ENCODE measurements at places on chromosomes 6 and 20.

DNA sequence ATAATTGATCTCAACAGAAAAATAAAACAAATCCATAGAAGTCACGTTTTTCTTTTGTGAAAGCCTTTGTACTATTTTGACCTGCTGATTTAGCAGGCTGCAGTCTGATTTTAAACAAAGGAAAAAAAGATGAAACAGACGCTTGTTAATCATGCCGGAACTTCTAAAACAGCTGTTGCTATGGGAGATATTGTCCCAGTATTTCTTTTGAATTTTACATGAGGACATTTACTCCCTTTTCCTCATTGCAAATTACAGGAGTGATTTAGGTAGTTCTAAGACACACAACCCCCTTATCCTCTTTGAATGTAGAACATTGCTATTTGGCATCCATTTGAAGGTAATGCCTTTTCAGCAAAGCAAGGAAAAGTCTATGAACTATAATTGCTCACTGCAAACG is 416.1 kb downstream of the BCKDHB start:
- DNase-seq: no peak

- DNase-seq: no peak
These were observed 103.4 kb downstream of the HIVEP1 start for GRCh38 chr6:12115492-12115891.

DNA sequence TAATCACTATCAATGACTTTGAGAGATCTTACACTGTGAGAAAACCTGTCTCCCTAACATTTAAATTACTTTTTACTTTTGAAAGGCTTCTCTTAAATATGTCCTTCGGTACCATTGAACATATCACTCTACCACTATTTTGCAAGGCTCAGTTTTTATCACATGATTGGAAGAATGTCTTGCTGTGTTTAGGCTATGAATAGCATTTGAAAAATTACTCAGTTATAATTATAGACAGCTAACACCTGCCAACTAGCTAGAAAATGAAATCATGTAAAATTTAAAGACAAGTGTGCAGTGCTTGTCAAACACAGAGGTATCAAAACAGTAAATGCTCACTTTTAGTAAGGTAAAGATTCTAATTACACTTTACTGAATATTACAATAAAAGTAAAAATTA is 11.0 kb downstream of the SESN1 start:
- no peak for DNase-seq

- no peak for DNase-seq
These were observed 140.3 kb downstream of the MBOAT1 start for GRCh38 chr6:20071998-20072397.

DNA sequence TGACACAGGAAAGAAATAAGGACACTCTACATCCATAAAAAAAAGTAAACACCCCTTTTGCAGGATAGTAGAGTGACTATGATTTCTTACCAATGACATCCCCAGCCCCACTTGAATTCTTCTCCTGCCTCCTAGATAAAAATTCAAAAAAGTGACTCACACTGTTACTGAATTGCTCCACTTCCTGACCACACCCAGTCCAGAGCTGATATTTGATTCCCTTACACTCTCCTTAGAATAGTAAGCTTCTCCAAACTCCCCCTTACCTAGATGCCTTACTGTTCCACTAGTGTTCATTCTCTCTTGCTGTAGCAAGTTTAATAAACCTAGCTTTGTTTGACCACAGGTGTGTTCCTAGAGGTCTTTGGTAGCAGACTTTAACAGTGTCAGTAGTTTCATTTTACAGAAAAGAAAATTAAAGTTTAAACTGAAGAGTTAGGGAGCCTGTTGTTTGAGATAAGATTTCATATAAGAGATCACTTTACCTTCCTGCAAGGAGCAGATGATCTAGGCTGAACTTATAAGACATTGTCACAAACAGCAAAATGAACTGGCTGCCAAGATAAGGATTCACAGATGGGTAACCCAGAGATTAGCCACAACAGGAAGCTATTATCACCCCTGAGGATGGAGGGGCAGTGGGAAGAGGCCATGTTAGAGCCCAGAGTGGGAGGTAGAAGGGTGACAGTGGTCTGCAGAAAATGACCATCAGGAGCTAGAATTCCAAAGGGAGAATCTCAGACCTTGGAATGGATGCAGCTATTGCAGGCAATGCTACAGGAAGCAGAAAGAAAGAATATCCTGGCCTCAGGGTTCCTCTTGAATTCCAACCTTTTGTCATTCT is 28.4 kb upstream of the BTN3A2 start:
- peak; percentile 68 for DNase-seq

DNA sequence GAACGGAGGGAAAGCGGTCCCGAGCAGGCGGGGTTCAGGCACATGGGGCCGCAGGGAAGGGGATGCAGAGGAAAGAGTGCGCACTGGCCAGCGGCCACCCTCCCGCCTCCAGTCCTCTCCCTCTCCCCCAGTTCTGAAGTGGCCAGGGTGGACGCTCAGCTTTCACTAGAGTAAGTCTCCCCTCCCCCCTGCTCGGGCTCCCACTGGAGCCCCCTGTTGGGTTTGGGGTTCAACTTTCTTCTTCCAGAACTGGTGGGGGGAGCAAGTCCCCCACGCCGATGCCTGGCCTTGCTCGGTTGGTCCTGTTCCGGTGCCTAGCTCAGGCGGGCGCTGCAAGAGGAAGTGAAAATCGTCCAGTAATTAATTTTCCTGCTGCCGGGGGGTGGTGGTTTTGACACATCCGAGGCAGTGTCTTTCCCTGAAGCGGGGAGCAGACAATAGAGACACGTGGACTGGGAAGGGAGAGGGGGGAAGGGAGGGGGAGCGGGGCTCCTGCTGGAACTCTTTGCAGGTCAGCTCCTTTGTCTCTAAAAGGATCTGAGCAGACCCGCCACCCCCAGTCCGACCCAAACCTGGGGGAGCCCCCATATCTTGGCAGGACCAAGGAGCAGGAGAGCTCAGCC is 824 bp upstream of the SCRT2 start:
- DNase-seq: no peak

DNA sequence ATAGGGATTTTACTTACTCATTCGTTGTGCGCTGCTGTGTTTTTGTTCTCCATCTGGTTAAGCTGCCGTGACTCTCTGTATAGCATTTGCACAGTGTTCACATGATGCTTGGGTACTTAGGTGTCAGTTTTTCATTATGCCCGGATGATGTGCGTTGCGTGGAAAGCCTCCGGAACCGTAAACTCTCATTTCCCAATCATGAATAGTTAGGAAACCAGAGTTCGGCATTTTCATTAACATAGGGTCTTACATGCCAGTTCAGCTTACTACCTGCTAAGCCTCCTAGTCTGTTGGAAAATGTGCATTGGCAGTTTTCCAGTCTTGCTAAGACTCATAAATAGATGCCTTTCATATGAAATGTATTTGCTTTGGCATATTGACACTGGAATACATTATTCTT is 483.4 kb upstream of the FLRT3 start:
- DNase-seq: no peak

GRCh38 chr6:166006900-166007301 is 160.8 kb downstream of the TBXT start:
- no peak for DNase-seq

DNA sequence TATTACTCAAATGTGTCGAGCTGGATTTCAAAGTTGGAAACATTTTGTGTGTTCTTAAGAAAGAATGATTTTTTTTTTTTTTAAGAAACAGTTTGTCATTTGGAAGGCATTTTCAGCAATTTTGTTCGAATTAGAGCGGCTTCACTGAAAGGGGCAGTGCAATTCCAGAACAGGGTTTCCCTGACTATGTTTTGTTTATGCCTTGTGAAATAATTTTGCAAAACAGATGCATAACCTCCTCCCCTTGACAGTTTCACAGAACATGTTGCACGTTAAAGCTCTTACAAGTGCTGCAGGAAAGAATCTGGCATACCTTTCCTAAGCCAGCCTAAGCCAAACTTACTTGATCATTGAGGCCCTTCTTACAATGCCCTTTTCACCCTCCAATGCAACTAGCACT is 216.0 kb upstream of the SSTR4 start:
- no peak for DNase-seq

- DNase-seq: no peak
These were observed 12.4 kb upstream of the MYLK2 start for GRCh38 chr20:31806564-31807355.

GRCh38 chr6:85917522-85917921 is 274.8 kb upstream of the SYNCRIP start:
- DNase-seq: no peak

DNA sequence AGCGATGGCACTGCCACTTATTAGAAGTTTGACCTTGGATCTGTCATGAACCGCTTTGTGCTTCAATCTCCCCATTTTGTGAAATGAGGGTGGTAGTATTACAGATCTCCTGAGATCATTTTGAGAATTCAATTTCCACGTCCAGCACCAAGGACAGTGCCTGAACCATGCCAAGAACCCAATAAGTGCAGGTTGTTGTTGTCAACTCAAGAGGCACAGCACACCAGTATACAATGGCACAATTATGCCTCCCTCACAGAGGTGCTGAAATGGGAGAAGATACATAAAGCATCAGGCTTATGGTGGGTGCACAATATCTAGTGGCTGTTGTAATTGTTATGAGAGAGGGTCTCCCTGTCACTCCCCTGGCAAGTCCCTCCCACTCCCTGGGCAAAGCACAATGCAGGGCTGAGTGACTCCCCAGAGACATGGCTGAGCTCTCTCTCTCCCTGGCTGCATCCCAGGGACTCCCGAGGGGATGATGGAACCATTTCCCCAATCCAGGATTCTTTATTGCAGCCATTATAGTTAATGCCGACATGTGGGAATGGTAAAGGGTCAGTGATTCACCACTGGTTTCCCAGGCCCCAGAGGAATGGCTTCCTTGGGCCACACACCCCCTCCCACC is 78.7 kb downstream of the CDH22 start:
- no peak for DNase-seq

DNA sequence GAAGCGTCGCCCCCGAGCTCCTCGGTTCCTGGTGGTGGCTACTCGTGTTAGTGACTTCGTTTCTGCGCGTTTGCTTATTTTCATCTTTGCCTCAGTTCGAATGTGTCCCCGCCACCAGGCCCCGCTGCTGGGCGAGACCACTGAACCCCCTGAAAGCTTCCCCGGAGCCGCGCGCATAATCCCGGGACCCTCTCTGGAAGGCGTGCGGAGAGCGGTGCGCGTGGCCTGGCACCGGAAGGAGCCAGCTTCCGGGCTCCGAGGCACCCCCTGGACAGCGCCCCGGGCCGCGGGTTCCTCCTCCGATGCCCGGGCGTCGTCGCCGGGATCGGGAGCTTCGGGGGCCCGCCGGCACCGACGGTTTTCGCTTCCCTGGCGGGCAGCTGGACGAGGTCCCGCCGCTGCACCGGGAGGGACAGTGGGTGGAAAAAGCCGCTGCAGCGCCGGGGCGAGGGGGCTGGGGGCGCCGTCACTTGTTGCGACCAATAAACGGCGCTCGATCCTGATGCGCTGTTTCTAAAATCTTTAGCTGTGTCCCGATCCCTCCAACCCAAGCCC is 643 bp upstream of the SLC35D3 start:
- DNase-seq: no peak

DNA sequence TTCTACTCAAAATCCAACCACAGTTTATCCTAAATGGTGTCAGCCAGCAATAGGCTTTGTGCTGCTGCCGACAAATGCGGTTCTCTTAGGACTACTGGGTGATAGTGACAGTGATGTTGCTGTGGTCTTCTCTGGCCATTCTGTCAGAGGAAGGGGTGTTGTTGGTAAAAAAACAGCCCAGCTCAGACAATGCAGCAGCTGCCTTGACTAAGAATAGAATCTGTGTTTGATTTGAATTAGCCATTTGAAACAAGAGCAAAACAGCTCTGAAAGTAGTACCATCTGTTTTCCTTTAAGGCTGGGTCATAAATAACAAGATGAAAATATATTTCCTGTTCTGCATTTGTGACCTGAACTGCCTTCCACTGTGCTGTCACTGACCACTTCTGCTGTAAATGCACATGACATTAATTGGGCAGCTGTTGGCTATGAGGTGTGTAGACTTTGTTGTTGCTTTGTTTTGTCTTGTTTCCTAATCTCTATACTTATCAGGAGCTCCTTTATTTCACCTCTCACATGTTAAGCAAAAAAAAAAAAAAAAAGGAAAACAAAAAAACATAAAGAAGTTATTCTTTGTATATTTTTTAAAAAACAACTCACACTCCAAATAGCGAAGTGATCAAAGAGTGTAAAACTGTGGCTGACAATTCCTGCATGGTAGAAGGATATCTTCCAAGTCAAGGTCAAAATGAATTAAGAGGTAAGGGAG is 497.8 kb upstream of the ARID1B start:
- no peak for DNase-seq

DNA sequence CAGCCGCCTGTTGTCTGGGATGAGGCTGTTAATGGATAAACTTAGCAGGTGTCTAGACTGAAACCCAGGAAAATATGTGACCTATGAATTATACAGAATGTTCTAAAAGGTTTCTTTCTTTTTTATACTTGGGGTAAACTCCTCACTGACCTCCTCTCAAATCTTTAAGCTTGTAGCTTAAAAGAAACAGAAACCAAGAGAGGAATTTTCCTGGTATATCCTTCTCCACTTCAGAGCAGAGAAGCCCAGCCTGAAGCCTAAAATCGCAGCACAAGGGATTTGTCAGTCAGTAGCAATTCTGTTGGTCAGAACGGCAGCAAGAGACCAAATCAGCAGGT is 99.4 kb upstream of the RIPOR2 start:
- DNase-seq: no peak

DNA sequence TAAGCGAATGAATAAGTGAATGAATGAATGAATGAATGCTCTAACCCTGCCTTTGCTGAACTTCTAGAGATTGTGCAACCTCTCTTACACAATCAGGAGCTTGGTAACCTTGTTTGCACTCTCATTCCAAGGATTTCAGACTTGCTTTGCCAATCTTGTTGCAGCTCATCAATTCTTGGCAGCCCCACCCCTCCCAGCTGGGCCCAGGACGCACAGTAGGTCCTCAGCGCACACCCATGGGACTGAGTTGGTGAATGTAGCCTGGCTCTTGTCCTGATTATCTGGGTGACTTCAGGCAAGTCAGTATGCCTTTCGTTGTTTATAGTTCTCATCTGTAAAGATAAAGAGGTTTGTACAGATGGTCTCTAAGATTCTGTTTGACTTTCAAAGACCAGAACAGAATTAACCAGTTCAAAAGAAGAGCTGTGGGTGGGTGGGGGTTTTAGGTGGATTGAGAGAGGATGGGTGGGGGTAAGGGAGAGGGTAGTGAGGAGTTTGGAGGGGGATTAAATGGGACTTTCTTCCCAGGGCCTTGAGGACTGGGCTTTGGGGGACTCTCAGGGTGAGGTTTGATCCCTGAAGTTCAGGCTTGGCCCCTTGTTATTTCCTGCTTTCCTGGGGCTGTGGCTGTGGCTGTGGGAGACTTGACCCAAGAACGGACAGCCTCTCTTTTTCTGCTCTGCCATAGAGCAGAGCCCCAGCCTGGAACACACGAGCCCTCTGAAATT is 33.2 kb downstream of the VEGFA start:
- DNase-seq: no peak

DNA sequence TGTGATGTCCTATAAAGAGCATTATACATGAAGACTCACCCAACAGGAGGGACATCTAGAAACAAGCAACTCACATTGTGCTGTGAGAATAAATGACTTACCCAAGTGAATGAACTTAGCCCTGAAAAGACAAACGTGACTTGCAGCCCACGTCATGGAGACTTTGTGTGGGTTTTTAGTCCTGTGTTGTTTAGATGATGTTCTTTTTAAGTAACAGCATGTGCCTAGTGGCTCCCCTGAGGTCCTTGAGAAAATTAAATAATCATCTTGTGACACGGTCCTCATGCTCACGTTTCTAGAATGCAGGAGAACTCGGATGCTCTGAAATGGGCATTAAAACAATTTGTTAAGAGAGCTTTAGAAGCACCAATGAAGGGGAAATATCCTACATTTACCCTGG is 165.1 kb downstream of the SASH1 start:
- no peak for DNase-seq
